Thyroid gland (tissue), 4 donors: ENCODE measurements at places on chromosomes 16 and 17. TPM values are rescaled to one million over a fixed set of nuclear protein-coding genes. Genes with fewer than 3 reads are reported as not detected.
A peak's percentile ranks its signal among the peaks of the same experiment; 100 is the strongest.

The AOC2 gene
- total RNA-seq, result 0.93 TPM

The SMTNL2 gene
- total RNA-seq, result 0.81 TPM

The PMFBP1 gene
- 0.54 TPM for total RNA-seq

The PDIA2 gene
- total RNA-seq, result not detected

The SLC35B1 gene
- 85.4 TPM for total RNA-seq

The MT1H gene
- not detected for total RNA-seq

The ZNF469 gene
- total RNA-seq, result 0.24 TPM

DNA sequence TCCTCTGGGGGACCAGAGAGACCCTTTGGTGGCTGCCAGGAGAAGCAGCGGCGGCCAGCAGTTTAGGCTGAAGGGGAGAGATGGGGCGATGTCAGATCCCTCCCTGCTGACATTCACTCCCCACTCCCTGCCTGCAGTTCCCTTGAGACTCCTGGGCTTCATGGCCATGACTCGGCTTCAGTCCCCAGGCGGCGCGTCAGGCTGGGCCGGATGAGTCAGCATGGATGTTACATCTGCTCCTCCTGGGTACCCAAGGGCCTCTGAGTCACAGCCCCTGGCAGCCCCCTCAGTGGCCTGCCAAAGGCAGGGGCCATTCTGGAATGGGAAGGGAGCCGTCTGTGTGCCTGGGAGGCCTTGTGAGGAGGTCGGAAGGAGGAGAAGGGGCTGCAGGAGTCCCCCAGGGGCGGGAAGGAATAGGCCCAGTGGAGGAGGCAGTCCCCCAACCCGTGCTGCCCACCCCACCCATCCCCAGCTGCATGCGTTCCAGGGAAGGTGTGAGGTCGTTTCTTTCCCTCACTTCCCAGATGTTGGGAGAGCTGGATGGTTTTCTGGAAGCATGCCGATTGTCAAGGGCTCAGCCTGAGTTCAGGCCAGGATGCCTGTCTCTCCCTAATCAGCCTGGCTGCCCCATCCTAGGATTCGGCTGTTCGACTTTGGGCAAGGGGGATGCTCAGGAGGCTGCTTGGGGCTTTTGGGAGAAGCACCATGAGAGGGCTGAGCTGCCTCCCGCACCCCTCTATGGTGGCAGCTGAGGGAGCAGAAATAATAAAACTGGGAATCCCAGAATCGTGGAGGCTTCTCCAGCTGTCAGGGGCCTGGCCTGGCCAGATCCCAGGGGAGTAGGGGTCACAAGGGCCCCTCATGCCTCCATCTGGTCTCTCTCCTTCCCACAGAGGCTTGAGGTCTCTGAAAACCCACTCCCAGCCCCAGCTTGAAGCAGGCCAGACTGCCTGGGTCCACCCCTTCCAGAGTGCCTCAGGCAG lies 9.7 kb downstream of the RHBDL3 start:
- H3K4me1 ChIP-seq, result no peaks in the 10 kb centered on the region
- no peak for DNase-seq
- no peaks in the 10 kb centered on the region for H3K27me3 ChIP-seq
- H3K36me3 ChIP-seq, result no peaks in the 10 kb centered on the region
- no peak overlapping the region for H3K4me3 ChIP-seq
- H3K27ac ChIP-seq, result no peak overlapping the region

DNA sequence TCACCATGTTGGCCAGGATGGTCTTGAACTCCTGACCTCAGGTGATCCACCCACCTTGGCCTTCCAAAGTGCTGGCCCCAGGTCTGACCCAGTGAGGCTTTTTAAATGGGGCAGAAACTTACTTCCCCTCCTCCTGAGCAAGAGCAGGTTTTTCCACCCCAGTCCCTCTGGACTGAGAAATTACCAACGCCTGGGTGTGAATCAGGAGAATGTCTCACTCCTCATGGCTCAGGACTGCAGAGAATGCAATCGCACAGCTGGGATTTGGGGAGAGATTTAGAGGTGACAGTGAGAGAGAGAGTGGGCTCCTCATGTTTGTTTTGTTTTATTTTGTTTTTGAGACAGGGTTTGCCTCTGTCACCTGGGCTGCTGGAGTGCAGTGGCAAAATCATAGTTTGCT lies 203.6 kb downstream of the RAB11FIP4 start:
- no peak overlapping the region for H3K4me3 ChIP-seq
- H3K36me3 ChIP-seq, result no peaks in the 10 kb centered on the region
- H3K4me1 ChIP-seq, result peaks cover 12% of the 10 kb centered on the region
- no peak overlapping the region for H3K27ac ChIP-seq

DNA sequence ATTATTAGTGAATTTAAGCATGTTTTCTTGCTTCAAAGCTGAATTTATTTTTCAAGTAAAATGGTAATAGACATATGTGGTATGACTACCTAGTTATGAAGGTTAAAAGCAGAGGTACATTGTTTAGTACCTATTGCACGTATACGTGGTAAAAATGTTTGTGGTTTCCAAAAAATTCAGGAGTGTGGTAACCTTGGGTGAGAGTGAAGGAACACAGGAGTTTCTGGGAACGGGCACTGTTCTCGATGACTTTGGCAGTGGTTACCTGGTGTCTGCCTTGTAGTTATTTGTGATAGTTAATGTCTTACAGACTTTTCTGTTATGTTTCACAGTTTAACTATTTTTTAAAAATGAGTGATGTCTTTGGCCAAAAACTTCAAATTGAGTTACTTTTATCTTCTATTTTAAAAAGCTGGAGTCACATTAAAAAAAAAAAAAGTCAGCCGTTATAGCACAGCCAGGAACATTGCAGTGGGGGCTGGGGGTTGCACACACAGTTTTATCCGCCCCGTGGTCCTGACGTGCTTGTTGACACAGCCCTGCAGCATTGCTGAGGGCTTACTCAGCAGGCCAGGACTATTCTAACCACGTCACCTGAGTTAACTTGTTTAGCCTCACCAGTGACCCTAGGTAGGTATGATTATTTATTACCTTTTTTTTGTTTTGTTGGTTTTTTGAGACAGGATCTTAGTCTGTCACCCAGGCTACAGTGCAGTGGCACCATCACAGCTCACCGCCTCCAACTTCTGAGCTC lies 10.9 kb downstream of the JPT2 start:
- H3K4me1 ChIP-seq, result no peaks in the 10 kb centered on the region
- DNase-seq, result no peak
- H3K27ac ChIP-seq, result no peak overlapping the region
- H3K36me3 ChIP-seq, result peaks cover 29% of the 10 kb centered on the region
- no peaks in the 10 kb centered on the region for H3K27me3 ChIP-seq

DNA sequence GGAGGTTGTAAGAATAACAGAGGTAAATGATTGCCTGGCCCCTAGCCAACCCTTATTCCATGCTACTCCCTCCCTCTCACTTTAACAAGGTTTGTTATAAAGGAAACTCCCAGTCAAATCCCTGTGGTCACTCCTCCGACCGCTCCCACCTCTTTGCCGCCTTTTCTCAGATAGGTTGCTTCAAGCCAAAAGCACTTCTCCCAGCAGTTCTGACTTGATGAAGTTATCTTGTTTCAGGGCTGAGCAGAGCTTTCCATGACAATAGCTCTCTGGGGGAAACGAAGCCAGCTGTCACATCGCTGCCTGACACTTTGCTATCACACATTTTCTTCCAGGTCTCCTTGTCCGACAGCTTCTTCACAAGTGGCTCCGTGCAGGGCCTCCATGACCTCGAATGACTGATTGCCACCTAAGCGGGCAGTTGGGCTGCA lies 278.6 kb downstream of the HAPSTR1 start:
- DNase-seq, result no peak
- H3K36me3 ChIP-seq, result no peaks in the 10 kb centered on the region
- no peak overlapping the region for H3K27ac ChIP-seq
- H3K4me3 ChIP-seq, result no peak overlapping the region

DNA sequence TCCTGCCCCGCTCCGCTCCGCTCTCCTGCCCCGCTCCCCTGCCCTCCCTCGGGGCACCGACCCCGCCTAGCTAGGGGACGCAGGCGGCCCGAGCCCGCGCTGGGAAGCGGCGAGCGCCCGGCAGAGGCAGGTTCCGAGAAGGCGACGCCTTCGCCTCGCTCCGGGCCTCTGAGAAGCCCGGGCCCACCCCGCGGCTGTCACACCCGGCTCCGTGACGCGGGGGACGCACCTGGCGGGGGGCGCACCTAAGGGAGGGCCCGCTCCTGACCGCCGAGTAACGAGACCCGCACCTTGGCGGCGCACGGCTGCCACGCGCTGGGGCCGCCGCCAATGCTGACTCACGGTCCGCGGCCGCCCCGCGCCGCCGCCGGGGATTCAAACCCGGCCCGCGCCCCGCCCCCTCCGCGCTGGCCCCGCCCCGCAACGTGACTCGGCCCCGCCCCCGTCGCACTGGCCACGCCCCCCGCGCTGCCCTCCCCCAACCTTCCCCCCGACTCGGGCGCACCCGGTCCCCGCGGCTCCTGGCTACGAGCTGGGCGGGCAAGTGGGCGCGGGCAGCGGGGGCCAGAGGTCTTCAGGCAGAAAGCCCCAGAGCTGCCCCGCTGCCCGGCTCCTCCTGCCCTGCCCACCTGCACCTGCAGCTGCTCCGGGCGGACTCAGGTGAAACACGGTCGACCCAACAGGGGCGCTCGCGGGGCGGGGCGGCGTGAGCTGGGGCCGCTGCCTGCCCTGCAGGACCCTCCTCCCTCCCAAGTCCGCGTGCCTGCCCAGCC lies 27.8 kb downstream of the GNPTG start:
- peaks cover 7% of the 10 kb centered on the region for H3K36me3 ChIP-seq
- H3K27me3 ChIP-seq, result no peaks in the 10 kb centered on the region
- peak; percentile 46 for DNase-seq
- peak overlapping the region; percentile 47 for H3K4me3 ChIP-seq

DNA sequence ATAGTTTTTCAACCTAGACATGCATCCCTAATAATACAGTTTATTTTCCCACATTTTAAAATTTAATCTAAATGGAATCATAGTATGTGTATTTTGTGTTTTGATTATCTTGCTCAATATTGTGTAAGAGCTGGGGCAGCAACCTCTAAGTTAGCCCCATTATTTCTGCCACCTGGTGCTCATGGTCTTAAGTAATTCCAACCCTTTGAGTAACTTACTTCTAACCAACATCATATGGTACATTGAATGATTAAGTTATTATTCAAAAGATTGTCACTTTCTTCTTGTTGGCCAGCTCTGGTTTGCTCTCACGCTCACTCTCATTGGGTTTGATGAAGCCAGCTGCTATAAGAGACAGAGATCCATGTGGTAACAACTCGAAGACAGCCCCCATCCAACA lies 3.9 kb upstream of the KRTAP4-3 start:
- no peaks in the 10 kb centered on the region for H3K36me3 ChIP-seq
- no peak for DNase-seq
- no peak overlapping the region for H3K4me3 ChIP-seq
- H3K4me1 ChIP-seq, result no peaks in the 10 kb centered on the region
- H3K27ac ChIP-seq, result no peak overlapping the region
- no peaks in the 10 kb centered on the region for H3K27me3 ChIP-seq

DNA sequence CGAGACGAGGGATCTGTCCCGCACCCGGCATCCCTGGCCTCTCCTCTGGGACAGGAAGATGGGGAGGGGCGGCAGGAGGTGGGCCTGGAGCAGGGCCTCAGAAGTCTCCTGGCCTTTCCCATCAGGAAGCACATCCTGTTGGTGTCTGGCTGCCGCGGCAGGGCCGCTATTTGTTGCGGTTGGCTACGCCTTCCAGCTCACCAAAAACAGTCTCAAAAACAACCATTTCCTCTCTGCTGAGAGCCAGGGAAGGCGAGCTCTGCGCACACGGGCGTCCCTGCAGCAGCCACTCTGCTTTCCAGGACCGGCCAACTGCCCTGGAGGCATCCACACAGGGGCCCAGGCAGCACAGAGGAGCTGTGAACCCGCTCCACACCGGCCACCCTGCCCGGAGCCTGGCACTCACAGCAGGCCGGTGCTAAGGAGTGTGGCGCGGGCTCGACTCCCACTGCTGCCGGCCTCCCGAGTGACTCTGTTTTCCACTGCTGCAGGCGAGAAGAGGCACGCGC lies at the start of gene TMEM204:
TSS of gene TMEM204 (plus strand) at position 224 of the 509 bp plus-strand sequence. CDS start 610 bp downstream, outside the sequence.
- peak within 1 kb of the TSS; percentile 24 for H3K4me3 ChIP-seq
- no peaks in the 10 kb centered on the region for H3K27me3 ChIP-seq
- peak; percentile 51 for DNase-seq
- no peaks in the 10 kb centered on the region for H3K4me1 ChIP-seq
- H3K36me3 ChIP-seq, result peaks cover 28% of the 10 kb centered on the region
- H3K27ac ChIP-seq, result peak within 1 kb of the TSS; percentile 90

GRCh38 chr16:52906281-52906680 lies 146.4 kb downstream of the CHD9NB start:
- H3K4me3 ChIP-seq, result no peak overlapping the region
- H3K4me1 ChIP-seq, result no peaks in the 10 kb centered on the region
- H3K27me3 ChIP-seq, result no peaks in the 10 kb centered on the region
- no peak overlapping the region for H3K27ac ChIP-seq

- H3K4me1 ChIP-seq, result no peaks in the 10 kb centered on the region
- H3K36me3 ChIP-seq, result no peaks in the 10 kb centered on the region
- no peak overlapping the region for H3K27ac ChIP-seq
- H3K27me3 ChIP-seq, result no peaks in the 10 kb centered on the region
- no peak for DNase-seq
These were observed 133.3 kb downstream of the TMEM132E start for GRCh38 chr17:34712481-34713195.

GRCh38 chr17:59369031-59369975 lies 37.8 kb downstream of the YPEL2 start:
- H3K36me3 ChIP-seq, result no peaks in the 10 kb centered on the region
- H3K4me1 ChIP-seq, result peaks cover 91% of the 10 kb centered on the region
- H3K4me3 ChIP-seq, result no peak overlapping the region
- H3K27ac ChIP-seq, result peak overlapping the region; percentile 96
- DNase-seq, result no peak

GRCh38 chr17:27896701-27897100 lies 3.5 kb upstream of the LYRM9 start:
- H3K4me1 ChIP-seq, result peaks cover 11% of the 10 kb centered on the region
- no peaks in the 10 kb centered on the region for H3K27me3 ChIP-seq
- no peak overlapping the region for H3K27ac ChIP-seq
- DNase-seq, result no peak

- H3K27me3 ChIP-seq, result no peaks in the 10 kb centered on the region
- peaks cover 7% of the 10 kb centered on the region for H3K4me1 ChIP-seq
- H3K4me3 ChIP-seq, result no peak overlapping the region
These were observed 1.1 kb upstream of the CCL22 start for GRCh38 chr16:57357330-57358085.

- no peaks in the 10 kb centered on the region for H3K27me3 ChIP-seq
- H3K36me3 ChIP-seq, result no peaks in the 10 kb centered on the region
- H3K4me3 ChIP-seq, result no peak overlapping the region
- H3K4me1 ChIP-seq, result no peaks in the 10 kb centered on the region
- peak overlapping the region; percentile 22 for H3K27ac ChIP-seq
These were observed 10.6 kb downstream of the DRC7 start for GRCh38 chr16:57704905-57705852.

DNA sequence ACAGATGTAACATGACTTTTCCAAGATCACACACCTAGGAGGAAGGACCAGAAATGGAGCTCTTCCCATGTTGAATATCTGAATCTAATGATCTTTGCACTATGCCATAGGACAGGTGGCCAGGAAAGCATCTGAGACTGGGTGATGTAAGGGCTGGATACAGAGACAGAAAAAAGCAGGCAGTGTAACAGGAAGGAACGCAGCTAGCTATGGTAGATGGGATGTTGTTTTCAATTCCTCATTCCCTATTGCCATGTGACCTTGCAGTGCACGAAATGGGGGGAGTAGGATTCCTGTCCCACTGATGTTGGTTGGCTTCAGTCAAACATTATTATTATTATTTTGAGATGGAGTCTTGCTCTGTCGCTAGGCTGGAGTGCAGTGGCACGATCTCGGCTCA lies 3.7 kb upstream of the NPIPB15 start:
- no peaks in the 10 kb centered on the region for H3K4me1 ChIP-seq
- no peak overlapping the region for H3K4me3 ChIP-seq
- no peak for DNase-seq
- H3K27ac ChIP-seq, result no peak overlapping the region
